ENCODE measurements at places on chromosomes 1 and 21.

DNA sequence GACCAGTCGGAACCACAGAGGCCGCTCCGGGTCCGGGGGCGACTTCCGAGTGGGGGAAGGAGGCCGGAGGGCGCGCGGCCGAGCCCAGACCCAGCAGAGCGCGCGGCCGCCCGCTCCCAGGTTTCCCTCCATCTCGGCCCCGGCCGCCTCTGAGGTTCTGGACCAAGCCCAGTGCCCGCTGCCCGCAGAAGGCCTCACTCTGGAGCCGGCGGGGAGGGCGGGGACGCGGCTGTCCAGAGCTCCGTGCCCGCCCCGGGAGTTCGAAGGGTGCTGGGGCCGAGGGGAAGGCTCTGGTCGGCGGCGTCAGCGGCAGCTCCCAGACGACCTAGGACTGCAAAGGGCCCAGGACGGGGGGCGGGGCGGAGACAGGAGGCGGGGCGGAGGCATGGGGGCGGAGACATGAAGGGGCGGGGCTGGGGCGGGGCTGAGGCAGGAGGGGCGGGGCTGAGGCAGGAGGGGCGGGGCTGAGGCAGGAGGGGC, 48.0 kb upstream of the SLC19A1 start:
- peak; percentile 59 for DNase-seq

DNA sequence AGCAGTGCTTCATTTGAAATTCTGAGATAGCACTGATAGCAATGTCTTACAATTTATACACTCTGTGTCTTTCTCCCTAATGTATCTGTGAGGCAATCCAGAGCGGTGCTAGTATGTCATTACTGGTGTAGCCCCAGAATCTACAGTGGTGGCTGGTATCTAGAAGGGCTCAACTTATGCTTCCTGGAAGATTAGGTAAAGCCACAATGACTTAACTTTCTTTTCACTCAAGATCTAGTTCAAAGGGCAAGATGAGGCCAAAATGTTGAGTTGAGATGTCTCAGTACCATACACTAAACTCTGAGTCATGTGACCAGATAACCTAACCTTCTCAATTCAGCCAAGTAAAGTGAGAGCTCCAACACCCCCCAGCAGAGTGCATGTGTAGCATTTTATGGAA, 77.5 kb downstream of the PAPPA2 start:
- DNase-seq: no peak

- no peak for DNase-seq
These were observed 58.5 kb downstream of the HSF2BP start for GRCh38 chr21:43600642-43601402.

GRCh38 chr1:178536844-178537371, 24.0 kb downstream of the TEX35 start:
- DNase-seq: peak; percentile 77

DNA sequence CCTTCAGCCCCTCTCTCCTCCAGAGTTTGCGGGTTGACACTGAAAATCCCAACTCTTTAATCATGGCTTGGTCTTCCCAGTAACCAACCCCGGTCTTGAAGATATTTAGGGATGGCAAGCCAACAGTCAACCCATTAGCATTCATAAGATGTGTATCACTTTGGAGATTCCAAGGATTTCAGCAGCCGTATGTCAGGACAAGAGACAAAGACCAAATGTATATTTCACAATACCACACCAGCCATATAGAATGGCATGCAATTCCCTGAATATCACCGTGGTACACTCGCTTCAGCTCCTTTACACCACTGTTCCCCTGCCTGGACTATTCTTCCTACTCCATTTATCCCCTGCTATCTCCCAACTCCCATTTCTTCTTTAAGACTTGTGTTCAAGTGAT, 109.2 kb downstream of the CSMD2 start:
- no peak for DNase-seq

- no peak for DNase-seq
These were observed 467 bp downstream of the THRAP3 start for GRCh38 chr1:36224537-36225282.

DNA sequence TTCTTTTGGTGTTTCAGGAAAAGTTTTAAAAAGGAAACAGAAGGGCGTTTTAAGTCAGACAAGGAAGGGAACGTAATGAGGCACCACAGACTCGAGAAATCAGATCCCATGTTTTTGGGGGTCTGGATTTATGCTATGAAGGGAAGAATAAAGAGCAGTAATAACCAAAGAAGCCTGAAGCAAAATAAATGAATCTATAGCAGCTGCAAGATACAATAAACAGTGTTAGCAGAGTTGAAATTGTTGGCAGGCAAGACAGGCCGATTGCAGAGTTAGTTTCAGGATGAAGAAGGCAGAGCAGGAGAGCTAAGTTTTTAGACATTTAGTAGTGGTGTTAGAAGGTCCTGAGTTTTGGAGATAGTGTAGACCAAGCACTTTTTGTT, 425 bp downstream of the DDR2 start:
- no peak for DNase-seq

GRCh38 chr1:93720956-93721626, 39.5 kb upstream of the BCAR3 start:
- no peak for DNase-seq

GRCh38 chr1:169784102-169784501, 10.6 kb downstream of the METTL18 start:
- no peak for DNase-seq

DNA sequence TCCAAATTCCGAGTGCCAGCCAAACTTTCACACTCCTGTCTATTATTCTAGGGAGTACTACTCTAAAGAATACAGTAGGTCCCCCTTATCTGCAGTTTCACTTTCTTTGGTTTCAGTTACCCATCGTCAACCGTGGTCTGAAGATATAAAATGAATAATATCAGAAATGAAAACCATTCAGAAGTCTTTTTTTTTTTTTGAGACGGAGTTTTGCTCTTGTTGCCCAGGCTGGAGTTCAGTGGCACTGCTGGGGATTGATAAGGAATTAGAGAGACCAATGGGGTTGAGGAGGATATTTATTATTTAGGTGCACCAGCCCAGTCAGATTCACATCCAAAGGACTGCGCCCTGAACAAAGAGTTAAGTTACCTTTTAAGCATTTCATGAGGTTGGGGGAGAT, 52.9 kb upstream of the SRSF10 start:
- no peak for DNase-seq

DNA sequence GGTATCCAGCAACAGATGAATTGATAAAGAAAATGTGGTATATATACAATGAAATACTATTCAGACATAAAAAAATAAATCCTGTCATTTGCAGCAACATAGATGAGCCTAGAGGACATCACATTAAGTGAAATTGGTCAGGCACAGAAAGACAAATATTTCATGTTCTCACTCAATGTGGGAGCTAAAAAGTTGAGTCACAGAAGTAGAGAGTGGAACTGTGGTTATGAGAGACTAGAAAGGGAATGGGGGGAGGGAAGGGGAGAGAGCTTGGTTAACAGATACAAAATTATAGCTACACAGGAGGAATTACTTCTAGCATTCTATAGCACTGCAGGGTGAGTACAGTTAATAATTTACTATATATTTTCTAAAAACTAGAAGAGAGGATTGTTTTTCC, 37.1 kb upstream of the SERPINC1 start:
- no peak for DNase-seq

DNA sequence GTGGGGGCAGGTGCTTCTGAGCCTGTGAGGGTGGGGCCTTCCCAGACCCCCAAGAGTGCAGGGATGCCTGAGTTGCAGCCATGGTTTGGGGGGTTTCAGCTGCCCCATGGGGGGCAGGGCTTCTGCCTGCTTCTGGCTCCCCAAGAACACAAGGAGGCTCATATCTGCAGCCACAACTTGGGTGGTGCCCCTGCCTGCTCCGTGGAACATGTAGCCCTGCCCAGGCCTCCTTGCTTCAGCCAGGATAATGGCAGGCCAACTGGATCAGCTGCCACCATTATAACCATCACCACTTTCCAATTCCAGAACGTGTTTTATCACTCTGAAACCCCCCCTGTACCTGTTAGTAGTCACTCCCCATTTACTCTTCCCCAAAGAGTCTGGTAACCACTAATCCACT, 14.0 kb downstream of the ZBTB40 start:
- no peak for DNase-seq

GRCh38 chr1:155001425-155001674, 1.3 kb upstream of the ZBTB7B start:
- DNase-seq: no peak

GRCh38 chr1:223556414-223557129, 108.9 kb downstream of the CAPN8 start:
- DNase-seq: peak; percentile 71

GRCh38 chr1:41862384-41863221, 56.1 kb downstream of the HIVEP3 start:
- no peak for DNase-seq

Data from transverse colon (tissue), 4 donors.